ENCODE measurements at places on chromosomes 7 and 10. TPM values are rescaled to one million over a fixed set of nuclear protein-coding genes. Genes with fewer than 3 reads are reported as not detected.

DNA sequence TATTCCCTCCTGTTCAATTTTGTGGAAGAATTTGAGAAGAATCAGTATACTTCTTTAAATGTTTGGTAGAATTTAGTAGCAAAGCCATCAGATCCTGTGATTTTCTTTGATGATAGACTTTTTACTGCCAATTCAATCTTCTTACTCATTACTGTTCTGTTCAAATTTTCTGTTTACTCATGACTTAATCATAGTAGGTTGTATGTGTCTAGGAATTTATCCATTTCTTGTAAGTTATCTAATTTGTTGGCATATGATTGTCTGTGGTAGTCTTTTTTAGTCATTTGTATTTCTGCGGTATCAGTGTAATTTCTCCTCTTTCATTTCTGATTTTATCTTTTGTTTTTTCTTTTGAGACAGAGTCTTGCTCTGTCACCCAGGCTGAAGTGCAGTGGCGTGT lies 87.4 kb downstream of the CCDC3 start:
- DNase-seq, result no peak

DNA sequence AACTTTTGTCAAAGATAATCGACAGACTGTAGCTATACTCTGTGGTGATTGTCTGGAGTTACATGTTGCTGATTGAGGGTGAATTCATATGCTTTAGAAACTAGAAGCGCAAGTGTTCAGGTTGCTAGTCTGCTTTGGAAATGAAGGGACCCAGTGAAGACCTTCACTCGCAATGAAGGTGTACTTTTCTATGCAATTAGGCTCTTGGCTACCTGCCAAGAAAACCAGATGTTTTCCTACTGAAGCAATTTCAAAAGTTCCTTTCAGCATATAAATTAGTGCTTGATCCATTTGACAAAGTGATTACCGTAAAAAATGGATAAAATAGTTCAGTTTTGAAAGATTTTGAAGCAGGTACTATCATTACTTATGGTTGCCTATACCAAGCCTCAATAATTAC lies 10.0 kb upstream of the STK31 start:
- DNase-seq, result no peak

DNA sequence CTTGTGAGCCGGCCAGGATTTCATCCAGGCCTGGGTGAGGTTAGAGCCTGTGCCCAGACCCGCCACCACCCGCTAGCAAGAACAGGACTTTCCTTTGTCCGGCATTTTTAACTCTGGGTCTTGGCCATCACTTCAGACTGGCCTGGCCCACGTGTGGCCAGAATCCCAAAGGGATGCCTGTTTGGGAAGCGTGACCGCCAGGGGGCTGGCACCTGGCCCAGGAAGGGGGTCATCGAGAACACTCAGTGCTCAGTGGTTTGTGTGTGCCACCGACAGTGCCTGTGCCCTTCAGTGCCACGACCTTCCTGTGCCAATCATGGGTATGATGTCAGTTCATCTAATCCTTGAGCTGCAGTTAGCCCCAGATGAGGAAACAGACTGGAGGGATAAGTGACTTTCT lies 85.0 kb downstream of the ZMIZ1 start:
- no peak for DNase-seq

DNA sequence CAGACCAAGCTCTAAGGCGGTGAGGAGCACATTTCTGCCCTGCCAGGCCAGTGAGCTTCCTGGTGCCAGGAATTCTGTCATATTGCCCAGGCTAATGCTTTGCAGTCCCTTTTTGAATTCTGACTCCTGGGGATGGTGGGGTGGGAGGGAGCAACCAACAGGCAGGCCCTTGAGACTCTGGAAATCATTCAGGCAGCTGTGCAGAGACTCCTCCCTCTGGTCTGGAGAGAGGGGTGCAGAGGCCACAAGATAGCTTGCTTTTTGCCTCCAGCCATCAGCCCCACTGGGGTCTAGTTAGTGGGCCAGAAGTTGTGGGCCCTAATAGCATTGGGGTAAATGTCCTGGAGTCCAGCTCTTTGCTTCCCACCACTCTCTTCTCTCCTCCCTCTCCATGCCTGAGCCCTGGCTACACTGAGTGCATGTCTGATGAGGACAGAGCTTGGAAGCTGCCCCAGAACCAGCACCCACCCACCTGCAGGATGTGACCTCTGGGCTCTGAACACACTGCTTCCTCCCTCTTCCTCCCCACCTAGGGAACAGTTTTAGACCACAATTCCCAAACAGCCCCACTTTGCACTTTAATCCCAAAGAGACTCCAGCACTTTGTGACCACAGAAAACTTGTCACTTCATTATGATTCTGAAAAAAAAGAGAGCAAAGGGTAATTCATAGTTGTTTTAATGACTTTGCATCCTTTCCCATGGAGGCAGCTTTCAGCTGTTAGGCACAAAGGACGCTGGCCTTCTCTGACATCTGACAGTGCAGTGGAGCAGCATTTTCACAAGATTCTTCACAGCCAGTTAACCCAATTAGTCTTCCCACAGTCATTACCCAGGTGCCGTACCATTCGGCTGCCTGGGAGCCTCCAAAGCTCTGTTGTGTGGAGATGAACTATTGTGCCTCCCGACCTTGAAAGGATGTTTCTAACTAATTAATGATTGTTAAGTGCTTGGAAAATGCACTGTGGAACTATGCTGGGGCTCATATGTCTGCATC lies 262.5 kb downstream of the TRIL start:
- DNase-seq, result no peak

- DNase-seq, result no peak
Observed at GRCh38 chr7:110861163-110861562, 229.8 kb upstream of the LRRN3 start.

GRCh38 chr7:157909370-157909769 lies 572.6 kb downstream of the DNAJB6 start:
- DNase-seq, result no peak

GRCh38 chr7:77537136-77537777 lies at the start of gene PTPN12:
PTPN12 (plus strand) TSS chr7:77537295; CDS start chr7:77537547, 252 bp downstream.
- DNase-seq, result no peak

GRCh38 chr7:22610263-22610662 lies 110.3 kb upstream of the STEAP1B start:
- DNase-seq, result no peak

DNA sequence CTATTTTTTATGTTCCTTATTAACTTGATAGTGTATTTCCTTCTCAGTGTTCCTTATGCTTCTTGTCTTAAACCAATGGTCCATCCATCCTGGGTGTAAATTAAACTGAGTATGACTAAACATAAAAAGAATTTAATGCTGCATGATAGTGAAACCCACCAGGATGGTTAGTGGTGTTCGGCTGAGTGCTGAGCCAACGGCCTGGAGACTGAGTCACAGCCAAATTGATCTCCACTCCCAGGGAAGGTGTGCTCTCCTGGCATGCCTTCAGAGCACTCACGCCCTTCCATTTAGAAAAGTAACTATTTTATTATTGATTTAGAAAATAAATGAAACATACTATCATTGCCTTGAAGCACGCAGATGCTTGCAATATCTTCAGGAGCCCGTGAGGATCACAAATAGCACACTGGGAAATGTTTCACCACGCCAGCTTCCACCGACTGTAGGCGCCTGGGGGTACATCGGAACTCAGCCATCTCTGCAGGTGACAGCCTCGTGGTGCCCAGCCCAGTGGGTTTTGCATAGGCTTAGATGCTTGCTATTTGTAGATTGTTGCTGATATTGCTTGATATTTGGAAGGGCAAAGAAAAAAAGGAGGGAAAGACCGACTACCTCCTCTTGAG lies 40.0 kb upstream of the LOXL4 start:
- no peak for DNase-seq

DNA sequence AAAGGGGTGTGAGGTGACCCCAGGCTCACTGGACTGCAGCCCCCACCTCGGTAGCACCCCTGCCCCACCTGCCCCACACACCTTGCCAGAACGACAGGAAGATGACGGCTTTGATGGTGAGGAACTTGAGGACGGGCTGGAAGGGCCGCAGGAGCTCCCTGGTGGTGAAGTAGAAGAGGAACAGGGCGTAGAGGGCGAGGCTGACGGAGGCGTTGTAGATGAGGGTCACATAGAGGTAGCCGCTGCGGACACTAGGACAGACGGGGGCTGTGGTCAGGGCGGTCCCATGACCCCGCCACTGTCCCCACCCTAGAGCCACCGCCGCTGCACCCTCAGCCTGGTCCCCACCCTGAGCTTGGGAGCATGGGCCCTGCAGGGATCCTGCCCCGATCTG lies 7.6 kb downstream of the TMEM184A start:
- DNase-seq, result no peak

DNA sequence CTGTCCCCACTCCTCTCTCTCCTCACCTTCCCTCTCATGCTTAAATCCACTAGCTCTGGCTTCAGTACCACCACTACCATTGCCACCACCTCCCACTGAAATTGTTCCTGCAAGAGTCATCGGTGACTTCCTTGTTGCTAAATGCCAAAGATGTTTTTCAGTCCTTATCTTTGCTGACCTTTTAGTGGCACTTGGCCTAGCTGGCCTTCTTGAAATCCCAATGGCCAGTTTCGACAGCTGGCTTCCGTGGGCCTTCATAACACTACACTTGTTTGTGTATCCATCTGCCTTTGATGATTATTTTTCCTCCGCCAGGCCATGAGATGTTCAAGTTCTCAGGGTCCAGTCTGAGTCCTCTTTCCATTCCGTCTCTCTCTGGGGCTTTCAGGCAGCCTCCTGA lies 118.2 kb upstream of the NANOS1 start:
- DNase-seq, result no peak

DNA sequence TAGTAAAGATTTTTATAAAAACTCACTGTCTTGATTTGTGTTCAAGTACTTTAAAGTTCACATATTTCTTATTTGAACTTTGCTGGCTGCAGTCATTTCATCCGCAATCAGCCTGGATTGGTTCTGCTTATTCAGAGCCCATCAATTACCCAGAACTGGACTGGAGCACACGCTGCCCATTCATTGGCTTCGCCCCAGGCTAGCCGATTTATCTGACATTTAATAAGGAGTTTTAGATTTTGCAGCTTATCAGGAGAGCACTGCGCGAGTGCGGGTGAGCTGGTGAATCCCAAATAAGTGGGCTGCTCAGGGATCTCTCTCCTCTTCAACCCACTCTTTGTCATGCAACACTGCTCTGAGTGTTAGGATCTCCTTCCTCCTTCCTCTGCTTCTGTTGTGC lies 166.0 kb upstream of the GPR26 start:
- no peak for DNase-seq

DNA sequence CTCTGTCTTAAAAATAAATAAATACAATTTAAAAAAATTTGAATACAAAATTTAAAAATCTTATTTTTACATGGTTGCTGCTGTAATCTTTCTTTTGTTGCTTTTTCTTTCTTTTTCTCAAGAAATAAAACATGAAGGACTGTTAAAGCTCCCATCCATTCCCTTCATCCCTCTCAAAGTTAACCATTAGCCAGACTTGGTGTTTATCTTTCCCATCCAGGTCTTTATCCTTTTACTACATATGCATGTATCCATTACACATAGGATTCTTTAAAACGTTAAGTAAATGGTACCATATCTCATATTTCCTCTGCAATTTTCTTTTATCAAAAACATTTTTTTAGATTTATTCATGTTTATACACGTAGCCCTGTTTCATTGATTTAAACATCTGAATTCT lies 70.1 kb downstream of the CREB3L2 start:
- DNase-seq, result no peak

Gene CPA2
- total RNA-seq, result not detected

Gene FOXI2
- total RNA-seq, result 0.48 TPM

Measured in esophagus squamous epithelium (tissue), 5 donors.